ENCODE measurements at places on chromosomes 11 and 22.

GRCh38 chr11:96151501-96151900 is 191.5 kb downstream of the MAML2 start:
- no peak for DNase-seq

DNA sequence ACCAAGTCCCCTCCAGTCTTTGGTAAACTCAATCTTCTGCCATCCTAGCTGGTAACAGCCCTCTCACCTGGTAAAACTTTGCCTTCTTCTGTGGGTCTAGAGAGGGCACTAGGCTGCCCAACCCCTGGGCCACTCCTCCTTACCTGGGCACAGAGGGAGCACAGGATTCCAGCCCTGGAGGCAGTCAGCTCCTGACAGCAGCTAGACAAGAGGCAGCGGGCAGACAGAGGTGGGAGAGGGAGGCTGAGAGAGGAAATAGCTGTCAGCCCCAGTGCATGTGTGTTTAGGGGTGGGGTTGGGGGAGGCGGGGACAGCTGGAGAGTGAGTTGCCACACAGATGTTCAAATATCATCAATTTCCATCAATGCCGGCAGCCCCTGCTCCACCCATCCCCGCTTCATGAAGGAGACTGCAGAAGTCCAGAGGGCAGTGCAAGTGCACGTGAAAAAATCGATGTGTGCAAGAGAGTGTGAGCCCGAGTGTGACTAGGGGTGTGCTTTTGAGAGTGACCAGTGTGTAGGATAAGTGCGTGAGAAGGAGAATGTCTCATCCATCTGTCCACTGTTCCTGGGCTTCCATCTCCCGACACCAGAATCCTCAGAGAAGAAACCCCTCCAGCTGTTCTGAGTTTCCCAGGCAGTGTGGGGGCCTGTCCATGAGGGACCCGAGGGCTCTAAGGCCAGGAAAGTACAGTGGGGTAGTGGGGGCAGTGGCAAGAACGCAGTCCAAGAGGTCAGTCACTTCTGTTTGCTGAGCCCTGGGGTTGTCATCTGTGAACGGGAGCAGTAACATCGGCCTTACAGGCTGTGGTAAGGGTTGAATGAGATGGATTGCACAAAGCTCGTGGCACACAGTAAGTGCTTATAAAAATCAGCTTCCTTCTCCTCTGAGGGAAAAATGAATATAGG is at the start of gene PTGDR2:
PTGDR2 (minus strand) TSS at position 225 of the 908 bp plus-strand sequence. CDS start 2,228 bp downstream, outside the sequence.
- no peak for DNase-seq

DNA sequence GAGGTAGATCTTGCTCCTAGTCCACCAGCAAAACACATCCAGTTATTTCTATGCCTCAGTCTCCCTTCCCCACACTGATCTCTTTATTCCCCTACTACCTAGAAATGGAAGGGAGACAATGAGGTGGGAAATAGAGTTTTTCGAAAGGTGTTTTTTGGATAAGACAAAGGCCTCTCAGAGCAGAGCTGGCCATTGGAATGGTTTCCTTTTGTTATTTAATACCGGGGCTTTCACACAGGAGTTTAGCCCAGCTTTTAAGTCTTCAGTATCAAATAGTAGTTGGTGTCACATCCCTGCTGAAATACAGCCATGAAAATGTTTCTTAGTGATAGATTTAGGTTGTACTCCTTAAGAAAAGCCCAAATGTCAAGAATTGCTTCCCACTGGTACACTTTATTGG is 65.4 kb upstream of the B3GAT1 start:
- DNase-seq, result no peak

DNA sequence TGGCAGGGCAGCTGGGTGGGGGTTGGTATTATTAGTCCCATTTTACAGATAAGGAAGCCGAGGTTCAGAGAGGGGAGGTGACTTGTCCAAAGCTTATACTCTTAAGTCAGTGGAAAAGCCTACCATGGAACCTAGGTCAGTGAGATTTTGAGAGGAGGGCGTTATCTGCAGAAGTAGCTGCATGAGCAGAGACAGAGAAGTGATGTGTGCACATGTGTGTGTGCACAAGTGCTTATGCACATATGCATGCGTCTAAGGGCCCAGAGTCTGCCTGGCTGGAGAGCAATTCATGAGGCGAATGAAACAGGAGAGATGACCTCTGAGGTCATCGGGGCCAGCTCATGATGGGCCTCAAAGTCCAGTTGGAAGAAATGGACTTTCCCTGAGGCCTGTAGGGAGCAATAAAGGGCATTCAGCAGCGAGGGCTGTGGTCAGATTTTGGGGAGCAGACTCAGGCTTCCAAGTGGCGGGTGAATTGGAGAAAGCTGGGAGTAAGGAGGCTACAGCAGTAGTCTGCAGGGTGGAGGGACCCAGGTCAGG is 8.2 kb downstream of the PLEKHB1 start:
- no peak for DNase-seq

GRCh38 chr11:62466444-62466843 is 47.6 kb downstream of the SCGB1A1 start:
- no peak for DNase-seq

DNA sequence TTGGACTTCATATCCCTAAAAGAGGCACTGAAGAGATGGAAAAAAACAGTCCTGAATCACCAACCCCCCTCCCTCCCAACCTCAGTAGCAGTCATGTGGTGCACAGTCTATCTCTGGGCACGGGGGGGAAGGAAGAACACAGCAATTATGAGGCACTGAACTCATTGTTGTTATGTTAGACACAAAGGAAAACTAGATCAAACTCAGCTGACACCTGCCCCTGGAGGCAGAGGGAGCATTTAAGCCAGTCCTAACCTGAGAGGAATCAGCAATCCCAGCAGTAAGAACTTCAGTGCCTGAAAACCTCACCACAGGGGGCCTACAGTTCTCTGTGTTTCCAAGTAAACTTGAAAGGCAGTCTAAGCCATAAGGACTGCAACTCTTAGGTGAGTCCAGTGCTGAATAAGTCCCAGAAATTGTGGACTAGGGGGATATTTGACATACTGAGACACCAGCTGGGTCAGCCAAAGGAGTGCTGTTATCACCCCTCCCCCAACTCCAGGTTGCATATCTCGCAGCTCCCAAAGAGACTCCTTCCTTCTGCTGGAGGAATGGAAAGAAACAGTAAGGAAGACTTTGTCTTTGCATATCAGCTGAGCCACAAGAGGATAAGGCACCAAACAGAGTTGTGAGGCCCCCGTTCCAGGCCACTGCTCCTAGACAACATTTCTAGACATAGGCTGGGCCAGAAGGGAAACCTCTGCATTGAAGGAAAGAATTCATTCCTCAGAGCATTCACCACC is 72.5 kb downstream of the GLYATL1 start:
- DNase-seq, result no peak

- no peak for DNase-seq
Observed at GRCh38 chr11:18791969-18792628, 501 bp upstream of the PTPN5 start.

DNA sequence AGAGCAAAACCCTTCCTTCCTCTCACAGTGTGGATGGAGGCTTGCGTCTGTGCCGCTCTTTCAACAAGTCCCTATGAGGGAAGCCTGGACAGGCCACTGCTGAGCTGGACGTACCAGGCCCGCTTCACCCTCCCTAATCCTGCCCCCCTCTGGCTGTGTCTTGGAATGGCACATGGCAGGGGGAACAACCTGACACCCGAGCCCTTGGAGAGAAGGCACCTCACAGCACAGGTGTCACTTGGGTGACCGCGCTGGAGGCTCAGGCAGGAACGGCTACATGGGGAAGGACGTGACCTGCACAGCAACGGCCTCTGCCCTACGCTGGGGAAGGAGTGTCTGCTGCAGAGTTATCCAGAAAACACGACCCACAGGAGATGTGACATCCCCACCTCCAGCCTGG is 11.0 kb downstream of the CARS1 start:
- no peak for DNase-seq

GRCh38 chr11:73216465-73216864 is 1.6 kb upstream of the P2RY2 start:
- no peak for DNase-seq

DNA sequence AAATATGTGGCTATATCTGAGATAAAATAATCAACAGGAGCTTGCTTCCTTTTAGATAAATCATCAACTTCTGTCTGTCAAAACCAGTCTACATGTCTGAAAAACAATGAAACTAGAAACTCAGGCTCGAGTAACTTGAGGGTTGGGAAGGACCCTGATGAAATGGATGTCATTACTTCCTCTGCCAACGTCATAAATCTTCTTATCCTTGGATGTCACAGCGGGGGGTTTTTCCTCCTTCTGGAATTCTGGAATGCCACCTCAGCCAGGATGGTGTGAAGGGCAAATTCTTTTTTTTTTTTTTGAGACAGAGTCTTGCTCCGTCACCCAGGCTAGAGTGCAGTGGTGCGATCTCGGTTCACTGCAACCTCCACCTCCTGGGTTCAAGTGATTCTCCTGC is 13.4 kb downstream of the LGR4 start:
- DNase-seq, result no peak
